Mesothelial cell of epicardium (in vitro differentiated cells): ENCODE measurements at places on chromosomes 1 and 21. TPM values are rescaled to one million over a fixed set of nuclear protein-coding genes. Genes with fewer than 3 reads are reported as not detected.

The STRIP1 gene
- 93.8 to 99.2 TPM (median 96.0 TPM) in 3 replicates for total RNA-seq

- H3K4me3 ChIP-seq: no peak overlapping the region
- H3K4me1 ChIP-seq: peaks cover 55% of the 10 kb centered on the region
- no peaks in the 10 kb centered on the region for H3K36me3 ChIP-seq
- H3K27me3 ChIP-seq: no peaks in the 10 kb centered on the region
- DNase-seq: no peak
- H3K27ac ChIP-seq: peak overlapping the region; percentile 11
Observed at GRCh38 chr1:183477986-183478781, 5.9 kb downstream of the SMG7 start.

The MIB2 gene
- 110 to 117 TPM (median 112 TPM) in 3 replicates for total RNA-seq

- no peaks in the 10 kb centered on the region for H3K36me3 ChIP-seq
- no peak overlapping the region for H3K27ac ChIP-seq
- H3K27me3 ChIP-seq: peaks cover 11% of the 10 kb centered on the region
Observed at GRCh38 chr1:202280595-202280994, 61.1 kb downstream of the UBE2T start.

DNA sequence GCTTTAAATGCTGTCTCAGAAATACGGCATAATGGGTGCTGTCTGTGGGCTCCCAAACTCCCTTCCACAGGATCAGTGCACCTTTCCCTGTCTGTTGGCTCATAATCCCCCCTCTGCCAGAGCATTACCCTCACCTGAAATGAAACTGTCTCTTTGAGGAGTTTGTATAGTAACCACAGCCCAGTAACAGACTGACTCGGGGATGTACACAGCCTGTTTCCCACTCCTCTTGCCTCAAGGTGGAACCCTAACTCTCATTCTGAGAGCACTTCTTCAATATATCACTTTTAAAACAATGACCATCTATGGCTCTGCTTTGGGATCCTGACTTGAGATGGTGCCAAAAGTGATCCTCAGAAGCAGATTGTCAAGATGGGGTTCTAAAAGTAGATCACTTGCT is 332.5 kb downstream of the AMY1C start:
- peaks cover 3% of the 10 kb centered on the region for H3K27me3 ChIP-seq
- H3K36me3 ChIP-seq: no peaks in the 10 kb centered on the region
- H3K4me1 ChIP-seq: no peaks in the 10 kb centered on the region
- no peak overlapping the region for H3K27ac ChIP-seq
- no peak for DNase-seq
- no peak overlapping the region for H3K4me3 ChIP-seq

- H3K36me3 ChIP-seq: no peaks in the 10 kb centered on the region
- H3K27ac ChIP-seq: no peak overlapping the region
- DNase-seq: no peak
- H3K4me3 ChIP-seq: no peak overlapping the region
- peaks cover 2% of the 10 kb centered on the region for H3K27me3 ChIP-seq
Observed at GRCh38 chr1:31801458-31801857, 14.4 kb downstream of the SPOCD1 start.

The CSTB gene
- total RNA-seq: 22.4 to 23.9 TPM (median 23.3 TPM) in 3 replicates

DNA sequence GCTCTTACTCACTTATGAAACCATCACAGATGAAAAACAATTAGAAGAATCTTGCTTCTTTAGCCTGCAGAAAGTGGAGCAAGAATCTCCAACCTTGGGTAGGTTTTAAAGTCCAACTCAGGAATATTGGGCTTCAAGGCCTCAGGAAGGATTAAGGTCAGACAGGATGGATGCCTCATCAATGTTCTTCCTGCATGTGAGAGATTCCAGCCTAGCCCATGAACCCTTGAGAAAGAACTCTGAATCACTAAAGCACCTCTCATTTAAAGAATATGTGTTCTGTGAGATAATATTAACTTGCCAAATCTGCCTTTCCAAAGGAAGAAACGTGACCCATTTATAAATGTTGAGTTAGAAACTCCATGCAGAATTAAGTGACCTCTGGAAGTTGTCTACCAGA is 345.2 kb upstream of the CAMK1G start:
- H3K27me3 ChIP-seq: peaks cover 19% of the 10 kb centered on the region
- H3K36me3 ChIP-seq: no peaks in the 10 kb centered on the region
- no peak overlapping the region for H3K4me3 ChIP-seq

GRCh38 chr1:23562137-23562876 is 3.0 kb upstream of the ID3 start:
- peaks cover 4% of the 10 kb centered on the region for H3K36me3 ChIP-seq
- peak overlapping the region; percentile 100 for H3K27ac ChIP-seq
- H3K4me3 ChIP-seq: peak overlapping the region; percentile 49

The C8B gene
- total RNA-seq: not detected in 3 replicates

DNA sequence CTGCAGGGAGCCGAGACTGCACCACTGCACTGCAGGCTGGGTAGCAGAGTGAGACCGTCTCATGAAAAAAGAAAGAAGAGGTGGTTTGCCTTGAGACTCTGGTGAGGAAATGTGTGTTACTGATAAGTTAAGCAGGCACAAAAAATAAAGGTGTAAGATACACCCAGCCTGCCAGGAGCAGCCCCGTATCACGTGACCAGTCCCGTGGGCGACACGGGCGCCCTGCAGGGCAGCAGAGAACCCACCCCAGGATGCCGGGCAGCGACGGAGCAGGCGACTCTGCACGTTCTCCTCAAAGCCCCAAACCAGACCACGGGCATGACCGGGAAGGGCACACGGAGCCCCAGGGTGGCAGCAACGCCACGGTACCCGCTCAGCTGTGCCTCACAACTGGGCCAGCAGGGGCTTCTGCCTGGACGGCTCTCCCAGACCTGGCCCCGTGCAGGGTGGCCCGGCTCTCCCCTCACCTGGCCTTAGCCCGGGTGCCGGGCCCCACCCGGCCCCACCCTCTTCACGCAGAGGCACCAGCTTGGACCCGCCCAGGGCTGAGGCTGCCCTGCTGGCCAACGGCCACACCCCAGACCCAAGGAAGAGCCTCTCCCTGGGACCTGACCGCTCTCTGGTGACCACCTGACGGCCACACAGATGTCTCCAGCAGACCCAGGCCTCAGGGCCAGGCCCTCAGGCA is 8.1 kb upstream of the TNFRSF4 start:
- H3K4me3 ChIP-seq: no peak overlapping the region
- no peak for DNase-seq
- no peaks in the 10 kb centered on the region for H3K4me1 ChIP-seq
- H3K27me3 ChIP-seq: no peaks in the 10 kb centered on the region
- peaks cover 27% of the 10 kb centered on the region for H3K36me3 ChIP-seq

GRCh38 chr1:97918961-97919360 is 1.9 kb downstream of the DPYD start:
- H3K36me3 ChIP-seq: no peaks in the 10 kb centered on the region
- H3K4me3 ChIP-seq: no peak overlapping the region
- DNase-seq: no peak
- peaks cover 15% of the 10 kb centered on the region for H3K27me3 ChIP-seq
- peaks cover 19% of the 10 kb centered on the region for H3K4me1 ChIP-seq

DNA sequence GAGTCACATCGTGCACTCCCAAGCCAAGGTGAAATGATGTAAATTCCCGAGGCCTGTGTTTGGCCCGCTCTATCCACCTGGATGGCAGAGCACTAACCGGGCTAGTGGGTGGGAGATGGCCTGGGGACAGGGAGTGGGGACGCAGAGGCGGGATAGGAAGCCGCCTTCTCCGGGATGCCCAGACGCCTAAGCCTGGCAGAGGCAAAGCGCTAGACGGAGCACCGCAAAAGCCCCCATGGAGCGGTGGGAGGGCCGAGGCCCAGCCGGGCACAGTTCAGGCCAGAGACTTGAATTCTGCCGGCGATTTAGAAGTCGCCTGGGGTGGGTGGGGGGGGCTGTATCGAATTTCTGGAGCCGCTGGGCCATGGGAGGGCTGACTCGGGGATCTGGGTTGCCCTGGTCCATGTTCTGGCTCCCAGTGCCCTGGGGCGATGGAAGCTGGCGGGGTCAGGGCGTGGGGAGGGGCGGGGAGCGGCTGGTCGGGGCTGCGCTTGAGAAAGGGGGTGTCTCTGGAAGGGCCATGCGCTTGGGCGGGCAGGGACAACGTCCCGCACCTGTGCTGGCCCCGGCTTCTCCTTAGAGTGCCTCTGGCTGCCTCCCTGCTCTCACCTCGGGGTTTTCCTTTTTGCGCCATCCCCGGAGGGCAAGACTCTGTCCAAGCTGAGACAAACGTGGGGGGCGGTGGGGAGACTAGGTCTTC is 28.0 kb downstream of the KIAA2013 start:
- DNase-seq: no peak

GRCh38 chr21:38392661-38393060 is 105.6 kb downstream of the ERG start:
- H3K4me1 ChIP-seq: peaks cover 40% of the 10 kb centered on the region
- no peaks in the 10 kb centered on the region for H3K36me3 ChIP-seq
- no peak overlapping the region for H3K27ac ChIP-seq
- H3K27me3 ChIP-seq: peaks cover 26% of the 10 kb centered on the region

The MMP23B gene
- total RNA-seq: 63.8 to 70.3 TPM (median 65.4 TPM) in 3 replicates

DNA sequence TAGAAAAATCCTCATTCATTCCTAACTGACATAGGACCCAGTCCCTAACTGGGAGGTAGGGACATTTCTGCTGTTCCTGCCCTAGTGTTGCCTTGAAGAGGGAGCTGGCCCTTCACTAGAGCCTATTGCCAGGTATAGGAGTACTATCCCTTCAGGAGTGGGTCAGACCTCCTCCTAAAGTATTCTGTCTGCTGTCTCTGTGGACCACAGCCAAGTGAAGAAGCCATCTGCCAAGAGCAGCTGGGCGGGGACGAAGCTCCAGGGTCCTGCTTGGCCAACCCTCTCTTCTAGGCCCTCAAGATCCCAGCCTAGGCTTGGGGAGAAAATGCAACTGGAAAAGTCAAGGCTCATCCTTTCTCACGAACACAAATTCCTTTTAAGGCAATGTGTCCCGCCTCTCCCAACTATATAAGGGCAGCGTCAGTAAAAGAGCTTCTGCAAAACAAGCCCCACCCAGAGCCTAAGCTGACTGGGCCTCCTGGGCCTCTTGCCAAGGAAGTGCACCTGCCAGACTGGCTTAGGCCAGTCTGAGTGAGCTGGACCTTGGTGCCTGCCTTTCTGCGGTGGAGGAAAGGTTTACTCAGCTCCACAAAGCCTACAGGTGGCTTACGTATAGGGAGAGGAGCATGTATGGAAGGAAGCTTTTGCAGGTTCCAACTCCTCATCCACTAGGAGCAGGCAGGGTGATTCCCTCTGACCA is 638 bp upstream of the TUFT1 start:
- peaks cover 29% of the 10 kb centered on the region for H3K4me1 ChIP-seq
- peak overlapping the region; percentile 99 for H3K27ac ChIP-seq
- peak overlapping the region; percentile 96 for H3K4me3 ChIP-seq
- peaks cover 7% of the 10 kb centered on the region for H3K36me3 ChIP-seq
- DNase-seq: peak; percentile 43

- no peak for DNase-seq
- H3K4me1 ChIP-seq: no peaks in the 10 kb centered on the region
- no peaks in the 10 kb centered on the region for H3K27me3 ChIP-seq
- no peak overlapping the region for H3K27ac ChIP-seq
- H3K36me3 ChIP-seq: peaks cover 15% of the 10 kb centered on the region
- H3K4me3 ChIP-seq: no peak overlapping the region
Observed at GRCh38 chr1:84110629-84111028, 33.4 kb upstream of the PRKACB start.

GRCh38 chr1:55886856-55887712 is 671.9 kb upstream of the USP24 start:
- H3K36me3 ChIP-seq: peaks cover 8% of the 10 kb centered on the region
- DNase-seq: no peak
- no peaks in the 10 kb centered on the region for H3K27me3 ChIP-seq
- no peak overlapping the region for H3K4me3 ChIP-seq

- peaks cover 31% of the 10 kb centered on the region for H3K4me1 ChIP-seq
- H3K36me3 ChIP-seq: no peaks in the 10 kb centered on the region
- H3K4me3 ChIP-seq: no peak overlapping the region
- H3K27me3 ChIP-seq: no peaks in the 10 kb centered on the region
- no peak for DNase-seq
Observed at GRCh38 chr1:226696547-226696946, 42.5 kb downstream of the ITPKB start.

GRCh38 chr1:211684791-211685190 is 9.4 kb upstream of the NEK2 start:
- peaks cover 9% of the 10 kb centered on the region for H3K27me3 ChIP-seq
- no peak for DNase-seq
- peaks cover 6% of the 10 kb centered on the region for H3K4me1 ChIP-seq
- H3K27ac ChIP-seq: no peak overlapping the region

DNA sequence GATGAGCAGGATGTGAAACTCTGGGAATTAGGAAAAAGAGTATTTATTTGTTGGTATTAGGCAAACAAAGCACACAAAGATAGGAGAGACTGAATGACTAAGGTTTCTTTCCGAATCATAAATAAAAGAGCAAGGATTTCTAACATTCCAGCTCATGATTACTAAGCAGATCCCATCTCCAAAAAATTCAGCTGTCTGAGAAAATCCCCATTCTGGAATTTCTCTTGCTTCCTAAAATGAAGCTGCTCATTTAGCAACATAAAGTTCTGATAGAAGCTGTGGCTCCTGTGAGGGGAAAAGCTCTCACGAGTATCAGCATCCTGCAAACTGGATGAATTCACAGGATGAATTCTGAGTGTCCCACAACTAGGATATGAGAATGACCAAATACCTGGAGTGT is 6.7 kb upstream of the SH2D5 start:
- no peak overlapping the region for H3K27ac ChIP-seq
- H3K27me3 ChIP-seq: no peaks in the 10 kb centered on the region
- DNase-seq: no peak
- H3K4me3 ChIP-seq: no peak overlapping the region
- H3K36me3 ChIP-seq: peaks cover 18% of the 10 kb centered on the region
- no peaks in the 10 kb centered on the region for H3K4me1 ChIP-seq

The TAS1R2 gene
- not detected in 3 replicates for total RNA-seq

GRCh38 chr1:53771648-53772047 is 32.7 kb upstream of the GLIS1 start:
- DNase-seq: no peak
- H3K27me3 ChIP-seq: no peaks in the 10 kb centered on the region
- H3K36me3 ChIP-seq: peaks cover 9% of the 10 kb centered on the region
- no peak overlapping the region for H3K4me3 ChIP-seq
- H3K27ac ChIP-seq: no peak overlapping the region
- peaks cover 10% of the 10 kb centered on the region for H3K4me1 ChIP-seq

The SPRR4 gene
- not detected in 3 replicates for total RNA-seq

The SLC30A10 gene
- 0.90 to 1.6 TPM (median 1.1 TPM) in 3 replicates for total RNA-seq

- peaks cover 16% of the 10 kb centered on the region for H3K27me3 ChIP-seq
- H3K4me1 ChIP-seq: peaks cover 2% of the 10 kb centered on the region
- H3K36me3 ChIP-seq: peaks cover 5% of the 10 kb centered on the region
- DNase-seq: no peak
Observed at GRCh38 chr1:220952961-220953643, 73.9 kb downstream of the HLX start.

The CD1D gene
- 2.2 to 2.8 TPM (median 2.8 TPM) in 3 replicates for total RNA-seq

- no peaks in the 10 kb centered on the region for H3K27me3 ChIP-seq
- H3K27ac ChIP-seq: no peak overlapping the region
- no peak for DNase-seq
- H3K4me3 ChIP-seq: no peak overlapping the region
- no peaks in the 10 kb centered on the region for H3K36me3 ChIP-seq
- no peaks in the 10 kb centered on the region for H3K4me1 ChIP-seq
Observed at GRCh38 chr1:8985915-8986813, 40.1 kb downstream of the SLC2A7 start.

The SLC1A7 gene
- 0.09 TPM in 1 of 3 replicates, not detected in the others for total RNA-seq
